ENCODE measurements at places on chromosomes 3 and 15. TPM values are rescaled to one million over a fixed set of nuclear protein-coding genes. Genes with fewer than 3 reads are reported as not detected.

The KNG1 gene
- 0.91 TPM for total RNA-seq

The SLC6A1 gene
- 0.18 TPM for total RNA-seq

The PAK6 gene
- 13.8 TPM for total RNA-seq

The SEMA6D gene
- total RNA-seq, result 9.8 TPM

The PAQR9 gene
- total RNA-seq, result not detected

The GATA2 gene
- 181 TPM for total RNA-seq

The TM4SF1 gene
- 142 TPM for total RNA-seq

The USP19 gene
- 62.7 TPM for total RNA-seq

The SCN11A gene
- total RNA-seq, result 1.7 TPM

The SPESP1 gene
- total RNA-seq, result 0.96 TPM

DNA sequence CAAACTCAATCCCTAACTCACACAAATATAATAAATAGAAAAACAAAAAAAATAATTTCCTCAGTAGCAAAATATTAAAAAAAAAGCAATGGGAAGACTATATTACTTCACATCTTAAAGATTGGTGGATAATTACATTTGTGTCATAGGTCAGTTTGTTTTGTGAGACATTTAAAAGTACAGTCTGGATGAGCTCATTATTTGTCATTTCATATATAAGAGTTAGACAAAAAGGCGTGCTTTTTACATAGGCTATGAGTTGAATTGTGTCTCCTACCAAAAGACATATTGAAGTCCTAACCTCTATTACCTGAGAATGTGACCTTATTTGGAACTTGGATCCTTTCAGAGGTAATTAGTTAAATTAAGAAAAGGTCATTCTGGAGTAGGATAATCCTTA, 710.1 kb upstream of the CBLB start:
- no peak for DNase-seq

GRCh38 chr3:185397676-185398075, 34.7 kb downstream of the MAP3K13 start:
- DNase-seq, result no peak

DNA sequence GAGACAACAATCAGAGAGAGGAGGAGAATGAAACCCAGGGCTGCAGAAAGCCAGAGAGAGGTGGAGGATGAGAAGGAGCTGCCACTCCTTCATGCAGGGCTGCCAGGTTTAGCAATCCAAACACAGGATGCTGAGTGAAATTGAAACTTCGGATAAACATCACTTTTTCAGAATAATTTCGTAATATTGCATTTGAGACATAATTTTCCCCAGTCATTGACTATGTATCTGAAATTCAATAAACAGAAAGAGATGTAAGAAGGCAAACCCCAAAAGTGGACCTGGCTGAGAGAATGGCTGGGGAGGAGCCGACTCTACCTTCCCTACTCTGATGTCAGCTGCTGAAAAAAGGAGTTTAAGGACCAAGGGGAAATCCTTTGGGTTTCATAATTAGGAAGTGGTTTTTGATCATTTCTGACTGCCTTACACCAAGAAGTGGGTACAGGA, 33.8 kb downstream of the SLC9A9 start:
- no peak for DNase-seq

- DNase-seq, result no peak
These were observed 348.1 kb upstream of the DCBLD2 start for GRCh38 chr3:99249627-99250026.

- no peak for DNase-seq
These were observed 207.4 kb downstream of the FMN1 start for GRCh38 chr15:32987067-32987466.

DNA sequence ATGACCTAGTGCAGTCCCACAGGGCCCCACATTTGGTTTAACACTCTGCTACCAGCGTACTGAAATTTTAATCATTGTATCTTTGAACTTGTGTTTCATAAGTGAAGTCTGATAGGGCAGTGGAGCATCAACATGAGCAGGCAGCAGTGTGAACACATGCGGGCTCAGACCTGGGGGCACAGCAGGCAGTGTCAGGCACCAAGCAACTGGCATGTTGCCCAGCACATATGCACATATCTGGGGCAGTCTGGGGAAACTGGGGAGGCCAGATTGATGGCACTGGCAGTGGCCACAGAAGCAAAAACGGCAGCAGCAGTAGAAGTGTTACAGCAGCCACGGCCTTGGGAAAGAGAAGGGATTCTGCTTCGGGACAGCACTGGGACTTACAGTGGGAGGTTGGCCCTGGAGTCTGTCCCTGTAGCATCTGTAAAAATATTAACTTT, 353.9 kb upstream of the KCNMB2 start:
- no peak for DNase-seq

DNA sequence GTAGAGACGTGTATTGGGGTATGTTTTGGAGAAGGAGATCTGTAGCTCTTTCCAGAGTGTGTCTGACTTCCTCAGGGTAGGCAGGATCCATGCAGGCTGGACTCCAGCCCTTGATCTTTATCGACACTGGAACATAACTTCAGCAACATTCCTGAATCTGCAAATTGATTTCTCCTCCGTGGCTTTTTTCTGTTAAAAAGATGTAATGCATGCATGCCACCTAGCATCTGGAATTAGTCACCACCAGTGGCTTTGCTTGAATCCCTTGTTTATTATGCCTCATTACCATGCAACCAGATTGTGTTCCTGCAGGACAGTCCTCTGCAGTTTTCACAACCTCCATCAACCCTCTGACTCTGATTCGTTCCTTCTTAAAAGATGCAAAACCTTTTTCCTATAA, 86.1 kb downstream of the CCNL1 start:
- DNase-seq, result no peak

- no peak for DNase-seq
These were observed 445.3 kb downstream of the OTOL1 start for GRCh38 chr3:161941891-161942290.

- no peak for DNase-seq
These were observed 14.5 kb downstream of the GP5 start for GRCh38 chr3:194384569-194385001.

- DNase-seq, result no peak
These were observed 60.7 kb downstream of the EXOG start for GRCh38 chr3:38556640-38557358.

GRCh38 chr15:67593562-67593961, 51.1 kb downstream of the MAP2K5 start:
- DNase-seq, result no peak

GRCh38 chr3:67620869-67621268, 33.5 kb downstream of the SUCLG2 start:
- DNase-seq, result peak; percentile 12

DNA sequence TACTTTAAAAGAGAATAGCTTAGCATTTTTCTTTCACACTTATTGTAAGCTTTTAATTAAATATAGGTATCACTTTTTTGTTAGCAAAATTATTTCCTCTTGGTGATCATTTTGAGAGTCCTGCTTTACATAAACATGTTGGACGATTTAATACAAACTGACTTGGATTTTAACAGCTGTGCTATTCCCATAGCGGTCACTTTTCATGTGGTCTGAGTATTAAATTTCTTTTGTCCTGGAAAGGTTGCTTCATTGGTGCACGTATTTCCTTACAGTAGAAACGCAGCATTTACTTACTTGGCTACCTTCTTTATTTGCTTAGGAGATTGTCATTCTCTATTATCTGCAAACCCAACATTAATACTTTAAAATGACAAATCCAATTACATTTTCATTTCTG, 109.4 kb downstream of the ATG7 start:
- DNase-seq, result no peak

GRCh38 chr3:46719044-46719565, 1.4 kb upstream of the PRSS50 start:
- no peak for DNase-seq

GRCh38 chr15:93028632-93029213, 60.3 kb downstream of the RGMA start:
- peak; percentile 84 for DNase-seq

DNA sequence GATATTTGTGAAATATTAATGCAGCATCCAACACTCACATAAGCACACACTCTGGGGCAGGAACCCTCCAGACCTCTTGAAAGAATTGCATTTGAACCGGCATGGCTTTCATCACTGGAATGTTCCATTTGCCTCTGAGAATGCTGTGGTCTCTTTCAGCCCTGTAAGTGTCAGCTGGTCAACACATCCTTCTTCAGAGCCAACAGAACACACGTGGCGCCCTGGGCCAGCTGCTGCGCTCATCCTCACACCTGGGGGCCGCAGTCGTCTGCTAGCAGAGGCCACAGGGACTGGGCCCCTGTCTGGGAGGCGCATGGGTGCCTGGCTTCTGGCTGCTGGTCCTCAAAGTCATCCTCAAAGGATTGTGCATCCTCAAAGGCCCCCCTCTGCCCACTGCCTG, 71.4 kb upstream of the HERC1 start:
- DNase-seq, result no peak

GRCh38 chr15:69011641-69012040, 2.9 kb upstream of the NOX5 start:
- no peak for DNase-seq

DNA sequence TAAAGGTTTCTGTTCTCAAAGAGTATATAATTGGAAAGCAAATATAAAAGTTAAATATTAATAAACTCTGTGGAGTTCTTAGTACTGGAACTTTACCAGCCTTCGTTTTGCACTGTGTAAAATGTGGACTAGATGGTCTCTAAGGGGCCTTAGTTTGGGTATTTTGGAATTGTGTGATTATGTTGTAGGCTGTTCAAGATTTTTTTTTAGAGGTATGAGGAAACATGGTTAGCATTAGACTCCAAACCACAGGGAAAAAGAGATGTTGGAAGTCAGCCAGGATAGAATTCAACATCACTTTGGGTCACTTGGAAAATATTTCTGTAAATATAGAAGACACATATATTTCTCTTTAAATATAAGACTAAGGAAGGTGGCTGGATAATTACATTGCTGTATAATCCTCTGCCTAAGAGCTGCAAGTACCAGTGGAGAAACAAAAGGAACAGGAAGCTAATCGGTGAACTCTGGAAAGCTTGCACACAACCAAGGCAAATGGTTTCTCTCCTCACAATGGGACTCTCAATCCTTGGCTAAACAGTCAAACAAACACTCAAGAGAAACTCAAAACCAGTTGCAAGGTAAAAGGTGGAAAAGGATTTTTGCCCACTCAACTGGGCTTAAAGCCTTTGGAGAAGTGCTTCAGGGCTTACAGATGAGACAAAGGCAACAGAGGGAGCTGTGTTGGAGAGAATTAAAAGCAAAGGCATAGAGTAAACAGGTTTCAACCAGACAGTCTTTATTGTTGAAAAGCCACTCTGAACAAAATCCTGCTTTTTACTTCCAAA, 141.7 kb downstream of the NR1D2 start:
- DNase-seq, result no peak

GRCh38 chr15:96720251-96720650, 389.8 kb downstream of the NR2F2 start:
- DNase-seq, result no peak

- no peak for DNase-seq
These were observed 32.9 kb downstream of the CDV3 start for GRCh38 chr3:133606342-133606741.
